ENCODE measurements at places on chromosomes 7 and 10.

- no peak for DNase-seq
These were observed 189.7 kb downstream of the ARHGAP21 start for GRCh38 chr10:24533981-24534380.

GRCh38 chr7:21221130-21221529 lies 206.8 kb upstream of the SP4 start:
- no peak for DNase-seq

DNA sequence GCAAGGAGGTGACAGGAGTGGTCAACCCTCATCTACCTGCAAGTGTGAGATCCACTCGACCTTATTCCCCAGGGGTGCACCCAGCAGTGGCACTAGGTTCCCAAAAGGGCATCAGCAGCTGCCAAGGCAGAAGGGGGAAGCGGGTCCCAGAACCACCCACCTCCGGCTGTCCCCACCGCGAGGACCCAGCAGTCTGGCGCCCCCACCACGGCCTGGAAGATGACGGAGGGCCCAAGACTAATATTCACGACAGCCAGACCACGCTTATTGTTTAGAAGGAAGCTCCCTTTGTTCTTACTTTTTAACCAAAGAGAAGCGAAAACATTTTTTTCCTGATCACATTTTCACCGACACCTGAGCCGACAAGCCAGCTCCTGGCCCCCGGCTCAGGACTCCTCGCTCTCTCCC lies 3.6 kb upstream of the EVX1 start:
- DNase-seq, result no peak

DNA sequence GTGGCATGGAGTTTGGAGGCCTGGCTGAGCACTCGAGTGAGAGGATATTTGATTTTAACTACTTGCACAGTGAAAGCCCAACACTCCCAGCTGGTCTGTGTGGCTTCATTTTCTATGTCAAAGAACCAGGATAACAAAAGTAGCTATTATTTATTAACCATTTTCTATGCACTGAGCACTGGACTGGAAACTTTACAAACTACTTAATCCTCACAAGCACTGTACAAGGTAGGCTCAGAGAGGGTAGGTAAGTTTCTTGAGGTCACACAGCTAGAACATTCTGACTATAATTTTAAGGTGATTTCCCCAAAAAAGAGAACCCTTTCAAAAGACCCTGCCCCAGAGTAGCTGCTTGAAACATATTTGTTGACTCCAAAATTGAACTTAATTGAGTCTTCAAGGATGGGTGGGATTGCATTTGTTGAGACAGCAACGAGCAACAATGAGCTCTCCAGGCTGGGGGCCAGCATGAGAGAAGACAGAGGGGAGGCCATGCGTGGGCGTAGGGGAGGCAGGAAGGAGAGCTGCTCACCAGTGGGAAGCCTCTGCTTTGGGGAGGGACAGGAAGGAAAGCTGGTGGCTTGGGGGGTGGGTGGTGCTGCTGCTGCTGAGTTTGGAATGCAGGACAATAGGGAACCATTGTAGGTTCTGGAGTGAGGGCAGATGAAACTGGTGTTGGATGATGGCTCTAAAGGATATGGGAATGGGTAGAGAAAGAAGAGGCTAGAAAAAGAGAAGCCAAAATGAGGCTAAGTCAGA lies 31.5 kb downstream of the FAM241B start:
- no peak for DNase-seq

DNA sequence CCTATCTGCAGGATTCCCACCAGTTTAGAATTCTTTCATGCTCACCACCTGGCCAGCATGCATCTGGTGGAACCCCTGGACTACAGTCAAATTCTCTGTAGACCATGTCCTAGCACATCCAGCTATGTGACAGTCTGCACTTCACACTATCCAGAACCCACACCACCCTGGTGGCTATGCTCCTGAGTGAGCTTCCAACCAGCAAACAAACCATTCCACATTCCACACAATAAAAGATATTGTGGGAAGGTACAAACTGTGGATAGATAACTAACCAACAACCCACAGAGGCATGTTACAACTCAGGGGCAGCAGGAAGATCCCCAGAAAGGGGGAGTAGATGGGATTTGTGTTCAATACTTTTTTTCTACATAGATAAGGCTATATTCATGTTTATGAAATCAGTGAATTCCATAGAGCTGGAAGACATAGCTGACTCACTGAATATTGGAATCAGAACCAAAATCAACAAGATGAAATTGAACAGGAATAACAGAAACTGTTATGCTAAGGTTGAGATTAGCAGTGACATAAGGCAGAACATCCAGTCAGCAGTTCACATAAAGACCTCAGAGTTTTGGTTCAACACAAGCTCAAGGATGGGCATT lies 72.5 kb downstream of the LRRC17 start:
- DNase-seq, result no peak

- no peak for DNase-seq
These were observed 52.0 kb downstream of the PUS7 start for GRCh38 chr7:105470090-105470489.

- DNase-seq, result no peak
These were observed 39.4 kb downstream of the EMX2 start for GRCh38 chr10:117581961-117582360.

GRCh38 chr10:1741450-1741849 lies 4.1 kb upstream of the ADARB2 start:
- DNase-seq, result no peak

- no peak for DNase-seq
These were observed 54.9 kb downstream of the HK1 start for GRCh38 chr10:69333205-69333604.

DNA sequence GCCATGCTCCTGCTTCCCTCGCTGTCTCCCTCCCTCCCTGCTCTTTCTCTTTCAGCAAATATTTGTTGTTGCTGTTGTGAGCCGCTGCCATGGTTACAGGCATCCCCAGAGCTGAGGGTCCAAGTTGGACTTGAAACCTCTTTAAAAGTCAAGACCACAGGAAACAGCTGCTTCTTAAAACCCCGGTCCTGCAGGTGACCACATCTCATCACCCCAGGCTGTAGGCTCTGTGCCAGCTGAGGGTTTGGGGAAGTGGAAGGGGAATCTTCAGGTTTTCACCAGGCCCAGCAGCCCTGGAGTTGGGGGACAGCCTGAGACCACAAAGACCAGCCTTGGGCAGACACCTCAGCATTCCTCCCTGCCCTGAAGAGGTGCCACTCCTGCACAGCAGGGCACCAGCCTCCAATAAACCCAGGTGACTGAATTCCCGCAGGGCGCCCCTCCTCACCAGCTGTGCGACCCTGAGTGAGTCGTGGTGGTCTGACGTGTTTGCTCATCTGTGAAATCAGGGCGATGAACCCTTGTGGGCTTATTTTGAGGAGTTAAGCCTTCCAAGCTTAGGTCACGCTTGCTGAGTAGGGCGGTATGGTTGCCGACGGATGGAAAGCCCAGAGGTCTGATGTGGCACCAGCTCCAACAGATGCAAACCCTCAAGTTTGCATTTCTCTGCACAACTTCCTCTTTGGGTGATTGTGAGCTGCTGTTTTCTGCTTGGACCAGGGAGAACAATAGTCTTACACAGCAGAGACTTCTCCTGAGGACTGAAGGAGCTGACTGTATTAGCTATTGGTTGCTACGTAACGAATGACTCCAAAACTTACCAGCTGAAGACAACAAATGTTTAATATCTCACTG lies 24.8 kb downstream of the NPTX2 start:
- DNase-seq, result no peak

DNA sequence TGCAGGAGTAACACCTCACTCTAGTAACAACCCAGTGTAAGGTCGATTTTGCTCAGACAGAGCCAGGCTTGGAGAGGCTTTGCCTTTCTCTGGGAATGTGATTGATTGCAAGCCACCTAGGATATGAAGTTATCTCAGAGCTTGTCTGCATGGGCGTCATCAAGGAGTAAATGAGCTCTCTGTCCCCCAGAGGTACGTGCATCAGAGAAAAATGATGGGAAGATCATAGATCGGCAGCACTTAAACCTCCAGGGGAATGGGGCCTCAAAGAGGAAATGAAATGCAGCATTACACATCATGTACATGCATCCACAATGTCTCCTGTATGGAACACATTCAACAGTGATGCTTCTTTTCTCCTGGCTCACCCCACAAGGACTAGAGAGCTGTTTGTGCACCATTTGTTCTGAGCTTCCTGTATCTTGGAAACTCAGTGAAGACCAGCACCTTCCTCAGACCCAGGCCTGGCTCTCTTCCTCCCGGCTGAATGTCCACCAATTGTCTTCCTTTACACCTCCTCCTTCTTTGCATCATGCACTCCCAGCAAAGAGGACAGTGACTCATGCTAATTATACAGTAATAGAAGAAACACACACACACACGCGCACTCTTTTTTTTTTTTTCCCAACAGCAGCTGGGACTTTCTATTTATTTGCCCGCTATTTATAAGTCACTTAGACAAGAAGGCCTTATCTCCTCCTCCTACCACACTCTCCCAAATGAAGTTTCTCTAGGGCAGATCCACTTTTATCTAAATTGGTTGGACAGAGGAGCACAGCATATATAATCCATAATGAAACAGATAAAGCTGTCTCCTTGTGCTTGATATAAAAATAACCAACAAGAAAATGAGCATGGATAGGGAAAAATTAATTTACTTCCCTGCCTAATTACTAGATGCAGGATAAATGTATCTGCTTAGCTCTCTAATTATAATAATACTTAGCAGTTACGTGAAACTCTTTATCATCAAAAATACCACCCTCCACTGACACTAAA lies 990.7 kb downstream of the CCSER2 start:
- DNase-seq, result no peak

DNA sequence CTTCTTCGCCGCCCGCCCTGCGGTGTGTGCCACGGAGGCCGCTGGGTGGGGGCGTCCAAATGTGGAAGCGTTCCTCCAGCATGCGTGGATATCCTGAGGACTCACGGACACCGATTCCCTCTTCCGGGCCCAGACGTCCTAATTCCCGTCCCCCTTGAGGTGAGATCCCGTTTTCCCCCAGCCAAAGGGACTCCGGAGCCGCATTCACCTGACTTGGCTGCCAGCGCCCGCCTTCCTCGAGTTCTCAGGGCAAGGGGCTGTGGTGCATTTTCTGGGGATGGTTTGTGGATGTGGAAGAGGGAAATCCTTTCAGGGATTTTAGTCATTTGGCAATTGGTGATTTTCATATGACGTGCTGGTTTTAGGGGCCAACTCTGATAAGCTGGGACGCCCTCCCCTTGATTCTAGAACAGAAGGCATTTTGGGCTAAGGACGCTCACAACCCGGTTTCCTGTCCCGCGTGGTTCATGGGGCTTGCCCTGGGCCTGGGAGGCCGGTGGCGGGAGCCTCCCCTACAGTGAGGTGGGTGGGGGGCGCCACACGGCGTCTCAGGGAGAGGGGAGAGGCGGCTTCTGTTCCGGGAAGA lies 165.4 kb downstream of the ACTR3B start:
- no peak for DNase-seq

DNA sequence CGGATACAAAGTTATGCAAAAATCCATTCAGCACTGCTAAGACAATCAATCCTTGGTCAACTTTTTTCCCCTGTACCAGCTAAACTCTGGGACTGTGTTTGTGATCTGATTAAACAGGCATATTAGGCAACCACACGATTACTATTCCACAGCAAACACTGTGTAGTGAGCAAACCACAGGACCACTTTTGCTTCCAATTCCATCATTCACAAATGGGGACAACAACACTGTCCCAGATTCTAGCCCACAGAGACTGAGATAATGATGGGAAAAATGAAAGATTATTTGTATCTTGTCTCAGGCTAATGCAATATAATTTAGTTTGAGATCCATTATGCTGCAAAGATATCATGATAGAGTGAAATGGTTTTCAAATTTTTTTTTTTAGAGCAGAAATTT lies 163.7 kb upstream of the AOAH start:
- DNase-seq, result no peak
